ENCODE measurements at places on chromosomes 1 and 21.

DNA sequence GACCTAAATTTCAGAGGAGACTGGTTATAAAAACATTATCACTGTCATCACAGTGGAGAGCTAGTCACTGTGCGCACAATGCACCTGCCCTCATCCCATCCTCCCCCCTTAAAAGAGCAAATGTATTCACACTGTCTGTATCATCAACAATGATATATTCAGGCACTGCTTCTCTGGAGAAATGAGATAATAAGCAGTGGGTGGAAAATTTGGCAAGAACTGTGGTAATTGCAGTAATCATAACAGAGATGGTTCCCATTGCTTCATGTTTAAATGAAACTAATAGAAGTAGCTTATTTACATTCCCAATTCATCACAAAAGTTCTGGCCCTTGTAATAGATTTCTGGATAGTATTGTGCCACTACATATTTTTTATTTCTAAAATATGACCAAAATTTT lies 867.4 kb upstream of the ADGRL2 start:
- no peak for DNase-seq

GRCh38 chr1:156828400-156829124 lies 11.9 kb upstream of the SH2D2A start:
- DNase-seq = no peak

DNA sequence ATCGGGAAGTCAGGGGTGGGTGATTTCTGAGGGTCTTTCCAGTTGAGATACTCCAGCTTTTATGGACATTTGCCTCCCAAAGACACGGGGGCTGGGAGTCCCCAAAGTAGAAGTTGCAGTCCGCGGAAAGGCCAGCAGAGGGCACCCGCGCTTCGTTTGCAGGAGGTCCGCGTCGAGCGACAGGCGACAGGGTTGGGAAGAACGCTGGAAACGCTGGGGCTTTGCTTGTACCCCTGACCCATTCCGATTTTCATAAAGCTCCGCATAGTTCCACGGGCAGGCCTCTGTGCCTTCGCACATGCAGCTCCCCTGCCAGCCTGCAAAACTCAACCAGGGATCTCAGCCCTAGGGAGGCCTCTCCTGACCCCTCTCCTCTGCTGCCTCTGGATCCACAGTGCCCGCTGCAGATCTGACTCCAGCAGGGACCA lies 44.2 kb upstream of the LAPTM5 start:
- DNase-seq = peak; percentile 75

- no peak for DNase-seq
Observed at GRCh38 chr21:38626306-38626705, 128.0 kb upstream of the ERG start.

DNA sequence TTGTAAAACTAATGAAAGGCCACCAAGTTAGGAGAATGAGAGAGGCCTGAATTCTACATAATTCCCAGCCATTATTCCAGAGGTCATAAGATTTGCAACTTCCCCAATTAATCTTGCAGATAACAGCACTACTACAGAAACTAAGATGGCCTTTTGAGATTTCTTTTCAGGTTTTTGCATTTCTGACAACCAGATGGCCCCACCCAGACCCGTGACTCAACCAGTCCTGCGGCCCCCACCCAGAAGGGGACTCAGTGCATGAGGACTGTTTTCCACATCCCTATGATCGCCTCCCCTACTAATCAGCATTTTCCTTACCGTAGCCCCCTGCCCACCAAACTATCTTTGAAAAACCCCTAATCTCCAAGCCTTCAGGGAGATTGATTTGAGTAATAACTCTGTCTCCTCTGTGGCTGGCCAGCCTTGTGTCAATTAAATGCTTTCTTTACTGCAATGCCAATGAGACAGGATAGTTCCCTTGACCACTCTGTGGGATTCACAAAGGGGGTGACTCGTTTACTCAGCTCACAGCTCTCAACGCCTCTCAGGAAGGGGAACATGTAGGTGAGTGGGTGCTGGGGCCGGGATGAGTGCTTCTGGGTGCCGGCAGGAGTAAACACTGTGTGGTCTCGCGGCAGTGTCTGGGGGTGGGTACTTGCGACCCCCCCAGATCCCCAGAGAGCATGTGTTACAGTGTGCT lies 10.5 kb upstream of the CNIH3 start:
- no peak for DNase-seq

GRCh38 chr1:8889925-8890785 lies 11.7 kb upstream of the ENO1 start:
- no peak for DNase-seq

- DNase-seq = peak; percentile 32
Observed at GRCh38 chr1:90402893-90403849, 313.9 kb downstream of the BARHL2 start.

GRCh38 chr1:203338335-203339036 lies 12.4 kb downstream of the FMOD start:
- DNase-seq = peak; percentile 56

DNA sequence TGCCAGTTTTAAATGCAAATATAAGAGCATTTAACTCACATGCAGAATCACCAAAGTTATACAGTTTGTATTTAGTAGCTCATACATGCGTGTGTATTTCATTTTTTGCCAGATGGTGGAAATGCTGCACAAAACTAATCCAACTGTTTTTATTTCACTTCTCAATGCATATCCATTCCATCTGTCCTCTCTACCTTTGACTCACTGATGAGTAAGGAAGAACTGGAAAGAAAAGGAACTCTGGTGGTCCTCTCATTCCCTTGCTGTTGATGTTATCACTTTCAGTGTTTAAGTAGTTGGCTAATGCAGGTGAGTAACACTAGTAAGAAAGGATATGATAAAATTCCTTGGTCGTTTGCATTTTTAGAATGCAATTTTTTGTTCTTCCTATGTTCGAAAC lies 5.7 kb upstream of the SLC1A7 start:
- DNase-seq = no peak

DNA sequence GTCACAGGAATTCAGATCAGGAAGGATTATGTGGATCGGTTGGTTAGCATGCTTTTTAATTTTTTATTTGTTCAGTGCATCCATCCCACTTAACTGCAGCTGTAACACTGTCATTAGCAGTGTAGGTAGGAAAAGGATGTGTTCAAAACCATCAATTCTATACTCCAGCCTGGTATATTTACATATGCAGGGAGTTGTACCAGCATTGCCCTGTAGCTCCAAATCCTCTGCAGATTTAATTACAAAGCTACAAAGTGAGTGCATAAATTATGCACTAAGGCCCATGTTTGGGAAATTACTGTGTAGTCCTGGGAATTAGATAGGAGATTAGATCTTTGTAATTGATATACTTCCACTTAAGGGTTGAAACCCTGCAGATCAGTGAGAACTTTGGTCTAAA lies 15.9 kb upstream of the OSBPL9 start:
- no peak for DNase-seq

GRCh38 chr1:42439940-42440339 lies 15.9 kb downstream of the ZMYND12 start:
- no peak for DNase-seq

GRCh38 chr1:80447526-80447925 lies 1353.2 kb upstream of the ADGRL2 start:
- no peak for DNase-seq

GRCh38 chr1:17155257-17155920 lies 36.1 kb upstream of the PADI2 start:
- DNase-seq = no peak

DNA sequence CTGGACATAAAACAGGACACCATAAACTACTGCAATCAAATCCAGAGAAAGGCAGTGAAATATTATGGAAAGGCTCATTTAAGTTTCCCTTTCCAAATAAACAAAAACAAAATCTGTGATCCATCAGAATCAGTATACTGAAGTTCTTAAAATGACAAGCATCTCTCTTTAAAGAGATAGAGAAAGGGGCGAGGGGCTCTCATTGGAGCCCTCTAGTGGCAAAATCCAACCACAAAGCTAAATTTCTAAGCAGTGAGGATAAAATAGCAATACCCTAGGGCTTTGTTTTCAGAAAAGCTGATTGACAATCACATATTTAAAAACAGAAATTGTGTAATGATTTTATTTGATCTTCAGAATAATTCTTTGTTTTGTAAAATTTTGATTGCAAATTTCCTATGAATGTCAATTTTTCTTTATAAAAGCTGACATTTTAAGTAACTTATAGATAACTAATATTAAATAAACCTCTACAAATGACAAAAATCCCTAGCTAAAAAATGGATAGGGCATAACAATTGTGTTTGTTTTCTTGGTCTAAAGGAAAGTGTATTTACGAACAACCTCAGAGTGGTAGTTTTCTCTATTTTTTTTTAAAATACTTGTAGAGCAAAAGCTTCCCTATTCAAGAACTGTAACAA lies 138.2 kb downstream of the COL24A1 start:
- peak; percentile 53 for DNase-seq

DNA sequence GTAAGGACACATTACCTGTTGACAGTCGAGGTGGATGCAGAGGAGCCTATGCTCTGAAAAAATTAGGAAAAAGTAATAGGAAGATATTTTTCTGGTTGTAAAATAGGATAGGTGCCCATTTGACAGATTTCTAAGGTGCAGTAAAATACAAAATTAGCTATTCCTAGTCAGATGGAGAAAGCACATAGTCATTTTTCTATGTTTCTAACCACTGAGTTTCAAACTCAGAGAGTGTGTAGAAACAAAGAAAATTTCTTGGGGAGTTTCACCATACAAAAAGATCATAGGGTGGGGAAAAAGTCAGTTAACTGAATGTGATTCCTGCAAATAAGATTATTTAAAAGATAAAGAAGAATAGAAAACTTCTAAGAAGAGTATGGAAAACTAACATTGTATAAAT lies 666.9 kb downstream of the KCNT2 start:
- DNase-seq = no peak

- DNase-seq = no peak
Observed at GRCh38 chr1:182651339-182651724, 33.1 kb downstream of the RGS8 start.

GRCh38 chr1:39048745-39049370 lies 22.7 kb downstream of the NDUFS5 start:
- no peak for DNase-seq

DNA sequence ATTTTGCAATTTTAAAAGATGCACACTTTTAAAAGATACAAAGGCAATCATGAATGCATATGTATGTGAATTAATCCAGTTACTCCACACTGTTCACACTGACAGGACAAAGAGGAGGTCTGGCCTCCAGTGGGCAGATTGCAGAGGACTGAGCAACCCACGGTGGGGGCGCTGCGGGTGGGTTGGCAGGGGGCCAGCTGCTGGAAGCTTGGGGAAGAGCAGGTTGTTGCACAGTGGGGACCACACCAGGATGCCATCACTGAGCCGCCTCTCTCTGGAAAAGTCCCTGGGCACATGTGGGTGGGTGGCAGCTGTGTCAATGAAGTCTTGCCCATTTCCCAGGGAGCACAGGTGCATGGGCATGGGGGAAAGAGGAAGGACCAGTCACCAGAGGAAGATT lies 12.7 kb upstream of the PADI4 start:
- DNase-seq = no peak

- DNase-seq = no peak
Observed at GRCh38 chr21:31564439-31564838, 95.1 kb upstream of the SOD1 start.

- DNase-seq = no peak
Observed at GRCh38 chr1:92929461-92929860, 31.8 kb downstream of the DIPK1A start.

- no peak for DNase-seq
Observed at GRCh38 chr21:42845296-42845965, 33.9 kb downstream of the WDR4 start.

- DNase-seq = peak; percentile 40
Observed at GRCh38 chr1:77687519-77687906, 5.1 kb upstream of the ZZZ3 start.

- no peak for DNase-seq
Observed at GRCh38 chr21:28696844-28697410, 295.8 kb downstream of the LTN1 start.

GRCh38 chr1:63866084-63866483 lies 92.3 kb downstream of the ROR1 start:
- no peak for DNase-seq

GRCh38 chr1:94901841-94902240 lies 25.1 kb downstream of the CNN3 start:
- no peak for DNase-seq

- DNase-seq = no peak
Observed at GRCh38 chr21:45050797-45051489, 23.4 kb upstream of the ADARB1 start.

DNA sequence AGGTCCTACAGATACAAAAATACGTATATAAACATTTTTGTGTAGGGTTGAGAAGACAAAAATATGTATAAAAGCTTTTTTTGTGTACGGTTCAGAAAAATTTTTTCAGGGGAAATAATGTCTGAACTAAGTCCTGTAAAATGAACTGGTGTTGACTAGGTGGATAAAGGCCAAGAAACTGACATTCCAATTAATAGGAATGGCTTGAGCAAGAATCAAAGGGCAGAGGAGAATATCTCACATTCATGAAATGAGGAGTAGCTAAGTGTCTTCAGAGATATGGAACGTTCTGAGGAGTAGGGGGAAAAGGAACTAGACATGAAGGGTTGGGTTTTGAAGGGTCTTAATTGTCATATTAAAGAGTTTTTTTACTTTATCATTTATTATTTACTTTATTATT lies 231.2 kb downstream of the DENND1B start:
- DNase-seq = no peak

DNA sequence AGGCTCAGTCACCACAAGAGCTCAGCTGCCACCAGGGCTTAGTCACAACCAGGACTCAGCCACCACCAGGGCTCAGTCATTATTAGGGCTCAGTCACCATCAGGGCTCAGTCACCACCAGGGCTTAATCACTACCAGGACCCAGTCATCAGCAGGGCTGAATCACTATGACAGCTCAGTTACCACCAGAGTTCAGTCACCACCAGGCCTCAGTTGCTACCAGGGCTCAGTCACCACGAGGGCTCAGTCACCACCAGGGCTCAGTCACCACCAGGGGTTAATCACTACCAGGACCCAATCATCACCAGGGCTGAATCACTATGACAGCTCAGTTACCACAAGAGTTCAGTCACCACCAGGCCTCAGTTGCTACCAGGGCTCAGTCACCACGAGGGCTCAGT lies 196.2 kb downstream of the NPHP4 start:
- DNase-seq = no peak

DNA sequence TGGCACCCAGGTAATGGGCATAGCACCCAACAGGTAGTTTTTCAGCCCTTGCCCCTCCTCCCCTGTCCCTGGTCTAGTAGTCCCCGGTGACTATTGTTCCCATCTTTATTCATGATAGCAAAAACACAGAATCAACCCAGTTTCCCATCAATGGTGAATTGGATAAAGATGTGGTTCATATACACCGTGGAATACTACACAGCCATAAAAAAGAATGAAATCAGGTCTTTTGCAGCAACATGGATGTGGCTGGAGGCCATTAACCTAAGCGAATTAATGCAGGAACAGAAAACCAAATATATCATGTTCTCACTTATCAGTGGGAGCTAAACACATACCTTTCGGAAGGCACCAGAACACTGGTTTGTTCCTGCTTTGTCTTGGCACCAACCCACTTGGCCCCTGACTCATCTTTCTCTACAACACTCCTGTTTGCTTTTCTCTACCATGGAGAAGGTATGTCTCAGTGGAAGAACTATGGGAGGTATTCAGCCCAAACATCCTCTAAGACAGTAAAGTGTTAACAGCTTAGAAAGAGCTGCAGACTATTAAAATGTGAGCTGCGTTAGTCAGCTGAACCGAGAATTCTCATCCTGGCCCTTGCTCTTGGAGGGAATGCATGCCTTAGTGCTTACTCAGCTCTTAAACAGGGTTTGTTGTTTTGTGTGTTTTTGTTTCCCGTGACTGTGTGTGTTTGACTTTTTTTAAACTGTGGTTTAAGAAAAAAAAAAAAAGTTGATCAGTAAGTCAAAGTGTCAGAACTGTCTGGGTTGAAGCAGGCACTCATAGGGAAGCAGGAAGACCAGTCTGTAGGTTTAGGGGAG lies 203.0 kb downstream of the TOMM20 start:
- DNase-seq = no peak
